NCI-H226 (cell line): ENCODE measurements at places on chromosomes 1 and 21.
A peak's percentile ranks its signal among the peaks of the same experiment; 100 is the strongest.

DNA sequence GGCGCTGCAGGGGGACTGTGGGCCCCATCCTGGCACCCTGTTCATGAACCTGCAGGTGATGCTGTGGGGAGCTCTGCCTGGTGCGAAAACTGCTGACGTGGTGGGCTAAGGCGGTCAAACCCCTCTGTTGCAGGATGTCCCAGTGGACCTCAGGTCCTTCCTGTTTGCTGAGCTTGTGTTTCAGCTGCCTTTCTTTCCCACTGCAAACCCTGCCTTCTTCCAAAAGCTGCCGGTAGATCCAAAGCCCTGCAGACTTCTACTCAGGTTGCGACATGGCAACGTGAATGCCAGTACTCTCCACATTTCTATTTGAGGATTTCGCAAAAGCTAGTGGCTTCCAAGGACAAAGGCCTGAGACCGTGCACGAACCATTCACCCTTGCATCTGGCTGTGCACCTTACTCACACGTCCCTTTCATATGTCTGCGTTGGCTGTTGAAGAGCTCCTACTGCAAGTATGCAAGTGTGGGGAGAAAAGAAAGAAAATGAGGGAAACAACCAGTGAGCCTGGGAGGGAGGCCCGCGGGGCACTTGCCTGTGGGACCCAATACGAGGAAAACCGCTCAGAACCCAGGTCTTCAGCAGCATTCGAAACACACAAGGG is 6.2 kb upstream of the RRP1 start:
- DNase-seq = no peak

GRCh38 chr1:232146514-232146913 is 483.4 kb downstream of the SIPA1L2 start:
- DNase-seq = no peak

DNA sequence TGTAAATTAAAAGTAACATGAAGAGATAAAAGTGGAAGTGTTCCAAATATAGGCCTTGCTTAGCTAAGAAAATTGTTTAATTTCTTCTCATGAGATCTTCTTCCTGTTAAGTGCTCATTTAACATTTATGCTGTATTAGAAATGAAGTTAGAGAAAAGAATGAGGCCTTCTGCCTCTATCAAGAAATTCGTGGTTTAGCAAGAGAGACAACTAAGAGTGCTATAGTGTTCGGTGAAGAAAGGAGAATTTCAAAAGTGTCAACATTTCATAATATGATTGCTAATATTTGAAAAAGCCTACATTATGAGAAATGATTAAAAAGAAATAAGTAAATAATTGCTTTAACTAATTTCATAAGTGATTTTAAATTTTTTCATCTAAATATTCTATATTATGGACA is 18.8 kb upstream of the MNDA start:
- no peak for DNase-seq

GRCh38 chr1:107899655-107900054 is 65.3 kb downstream of the VAV3 start:
- no peak for DNase-seq

DNA sequence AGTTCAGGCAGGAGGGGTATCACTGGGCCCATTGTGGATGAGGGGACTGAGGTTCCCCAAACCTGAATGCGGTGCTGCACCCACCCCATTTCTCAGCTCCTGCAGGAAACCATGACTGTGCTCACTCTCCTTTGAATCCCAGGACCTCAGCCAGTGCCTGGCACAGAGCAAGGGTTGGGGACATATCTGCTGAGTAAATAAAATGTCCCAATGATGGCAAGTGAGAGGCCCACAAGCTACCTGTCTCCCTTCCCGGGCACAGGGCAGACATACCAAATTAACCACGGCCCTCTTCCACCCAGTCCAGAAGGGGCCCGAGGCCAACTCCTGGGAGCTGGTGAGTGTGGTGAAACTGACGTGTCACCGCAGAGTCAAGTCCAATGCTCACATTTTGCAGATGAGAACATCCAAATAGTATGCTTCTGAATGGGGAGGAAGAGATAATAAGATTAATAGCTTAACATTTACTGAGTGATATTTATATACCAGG is 97.6 kb downstream of the EPHB2 start:
- DNase-seq = peak; percentile 14

DNA sequence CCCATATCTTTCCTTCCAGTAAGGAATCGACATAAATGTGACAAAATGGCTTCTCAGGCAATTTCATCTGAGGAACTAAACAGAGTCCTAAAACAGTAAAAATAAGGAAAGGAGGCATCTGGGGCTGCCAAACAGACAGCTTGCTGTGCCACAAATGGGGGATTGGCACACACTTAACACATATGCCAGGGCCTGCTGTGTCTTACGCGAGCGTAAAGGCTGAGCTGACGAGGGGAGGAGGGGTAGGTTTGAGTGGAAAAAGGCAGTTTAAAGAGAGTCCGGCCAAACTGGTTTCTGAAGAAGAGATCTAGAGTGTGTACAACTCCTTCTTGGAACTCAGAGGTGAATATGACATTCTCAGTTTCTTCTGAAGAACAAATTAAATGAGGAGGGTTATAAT is 244.1 kb upstream of the MAP1LC3C start:
- no peak for DNase-seq
